ENCODE measurements at places on chromosomes 3 and 15.

- DNase-seq, result no peak
Observed at GRCh38 chr15:51846066-51846462, 16.6 kb downstream of the TMOD3 start.

DNA sequence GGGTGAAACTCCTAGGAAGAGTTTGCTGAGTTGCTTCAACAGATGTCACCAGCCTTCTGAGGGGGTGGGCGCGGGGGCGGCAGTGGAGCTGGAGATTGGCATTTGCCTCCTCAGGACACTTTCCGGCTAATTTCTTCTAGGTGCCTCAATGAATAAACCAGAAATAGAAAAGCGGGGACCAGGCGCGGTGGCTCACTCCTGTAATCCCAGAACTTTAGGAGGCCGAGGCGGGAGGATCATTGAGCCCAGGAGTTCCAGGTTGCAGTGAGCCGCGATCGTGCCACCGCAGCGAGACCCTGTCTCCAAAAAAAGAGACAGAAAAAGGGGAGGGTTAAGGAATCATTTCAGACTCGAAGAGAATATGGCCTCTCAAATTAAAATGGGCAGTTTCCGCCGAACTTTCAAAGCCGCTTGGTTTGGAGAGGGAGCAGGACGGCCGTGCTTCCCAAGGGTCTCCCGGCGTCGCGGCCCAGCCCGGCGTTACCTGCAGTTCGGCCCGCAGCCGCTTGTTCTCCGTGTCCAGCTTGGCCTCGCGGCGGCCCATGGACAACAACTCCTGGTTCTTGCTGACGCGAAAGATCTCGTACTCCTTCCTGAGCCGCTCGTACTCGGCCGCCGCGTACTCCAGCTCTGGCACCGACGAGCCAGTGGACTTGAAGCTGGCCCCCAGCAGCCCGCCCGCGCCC is 587 bp downstream of the NPHP3 start:
- no peak for DNase-seq

- DNase-seq, result no peak
Observed at GRCh38 chr3:85303156-85303555, 344.4 kb downstream of the CADM2 start.

GRCh38 chr15:67834581-67835296 is 5.1 kb downstream of the RNU6-1 start:
- DNase-seq, result no peak

DNA sequence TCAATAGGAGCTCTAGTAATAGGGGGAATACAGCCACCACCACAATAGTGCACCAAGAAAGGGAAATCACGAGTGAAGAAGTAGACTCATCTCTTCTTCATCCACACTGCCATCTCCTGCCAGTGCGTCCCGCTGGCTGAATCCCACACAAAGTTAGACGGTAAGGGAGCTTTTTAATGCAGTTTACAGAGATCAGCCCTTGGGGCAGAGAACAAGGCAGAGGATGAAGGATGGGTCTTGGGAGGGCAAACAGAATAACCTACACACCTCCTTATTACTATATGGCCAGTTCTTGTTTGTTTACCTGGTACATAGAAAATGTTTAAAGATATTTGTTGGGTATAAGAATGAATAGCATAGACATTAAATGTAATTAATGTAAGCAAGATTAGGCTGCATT is 11.0 kb upstream of the DPH6 start:
- DNase-seq, result no peak

- peak; percentile 72 for DNase-seq
Observed at GRCh38 chr15:84142888-84143337, 92.7 kb upstream of the GOLGA6L4 start.

GRCh38 chr3:51937014-51937413 is 4.7 kb downstream of the RRP9 start:
- no peak for DNase-seq

DNA sequence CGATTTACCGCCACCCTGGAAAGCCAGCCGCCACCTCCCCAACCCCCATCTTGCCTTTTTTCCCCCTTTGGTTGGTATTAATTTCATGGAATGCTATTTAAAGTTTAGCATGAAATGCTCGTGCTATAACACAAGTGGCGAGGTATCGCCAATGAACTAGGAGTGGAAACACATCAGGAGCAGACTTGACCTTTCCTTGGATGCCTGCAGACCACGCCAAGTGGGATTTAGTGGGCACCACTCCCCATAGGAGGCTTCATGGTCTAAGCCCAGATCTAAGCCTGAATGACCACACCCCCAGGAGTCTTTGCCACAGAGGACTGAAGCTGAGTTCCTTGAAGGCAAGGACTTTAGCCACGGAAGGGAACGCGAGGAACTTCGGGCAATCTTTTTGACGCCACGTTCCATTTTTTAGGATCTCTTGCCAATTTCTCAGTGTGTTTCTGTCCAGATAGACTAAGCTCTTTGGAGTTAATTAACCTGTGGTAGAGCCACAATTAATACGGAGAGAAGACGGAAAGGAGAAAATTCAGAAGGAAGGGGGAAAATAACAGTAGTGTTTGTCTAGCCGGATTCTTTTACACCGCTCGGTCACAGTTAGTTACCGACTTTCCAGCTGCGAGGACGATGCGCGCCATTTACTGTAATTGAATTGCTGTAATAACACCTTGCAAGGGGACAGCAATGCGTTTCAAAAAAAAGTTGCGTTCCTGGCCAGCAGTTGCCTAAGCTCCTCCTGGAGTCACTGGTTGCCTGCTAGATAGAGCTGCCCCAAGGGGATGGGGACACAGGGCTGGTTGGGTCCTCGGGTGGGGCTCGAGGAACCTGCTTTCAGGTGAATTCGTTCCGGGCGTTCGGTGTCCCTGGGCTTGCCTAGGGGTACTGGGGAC is 37.1 kb downstream of the NR2F2 start:
- DNase-seq, result no peak

DNA sequence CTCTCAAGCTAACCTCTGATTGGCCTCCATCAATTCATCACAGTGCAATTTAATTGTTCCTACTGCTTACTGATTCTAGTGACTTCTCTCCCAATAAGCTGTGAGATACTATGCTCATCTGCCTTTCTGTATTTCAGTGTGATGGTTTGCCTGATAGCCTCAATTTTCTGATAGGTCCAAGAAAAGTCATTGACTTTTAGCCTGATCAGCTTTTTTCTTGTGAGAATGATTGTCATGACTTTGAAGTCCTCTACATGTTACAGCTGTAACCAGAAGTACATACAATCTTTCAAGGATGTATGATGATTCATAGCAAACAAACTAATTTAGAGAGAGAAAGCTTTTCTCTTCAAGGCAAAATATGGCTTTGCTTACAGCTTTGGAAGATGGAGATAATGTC is 463.8 kb upstream of the CNTN3 start:
- DNase-seq, result no peak

- DNase-seq, result no peak
Observed at GRCh38 chr3:30448450-30449289, 157.7 kb upstream of the TGFBR2 start.

GRCh38 chr3:113629584-113630421 is 66.6 kb downstream of the USF3 start:
- no peak for DNase-seq

DNA sequence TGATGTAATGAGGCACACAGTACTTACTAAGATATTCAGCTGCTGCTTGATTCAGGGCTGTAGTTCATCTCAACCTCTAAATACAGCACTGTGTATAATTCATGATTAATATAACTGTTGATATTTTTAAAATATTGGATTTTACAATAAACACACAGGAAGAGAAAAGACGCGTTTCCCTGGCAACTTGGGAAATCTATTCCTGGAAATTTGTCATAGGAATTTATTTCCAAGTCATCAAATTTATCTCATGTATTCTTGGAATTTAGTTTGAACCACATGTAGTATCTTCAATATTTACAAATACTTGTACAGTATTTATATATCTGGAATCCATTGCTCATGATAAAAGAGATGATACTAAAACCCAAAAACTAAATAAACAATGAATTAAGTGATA is 30.6 kb downstream of the EPHA3 start:
- DNase-seq, result no peak

DNA sequence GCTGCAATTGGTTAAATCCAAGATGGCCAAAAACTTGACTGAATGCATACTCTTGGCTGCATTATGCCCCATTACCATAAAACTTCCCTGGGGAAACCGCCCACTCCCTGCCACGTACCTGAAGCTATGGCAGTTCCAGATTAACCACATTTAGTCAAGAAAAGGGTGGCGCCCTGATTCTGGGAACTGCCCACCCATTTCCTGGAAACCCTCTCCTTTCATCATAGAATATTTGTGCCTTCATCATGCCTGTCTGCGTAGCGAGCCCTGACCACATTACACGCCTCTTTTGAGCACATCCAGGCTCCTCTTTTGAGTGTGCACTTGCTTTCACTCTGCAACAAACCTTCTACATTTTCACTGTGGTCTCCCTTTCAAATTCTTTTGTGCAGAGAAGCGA is 5.2 kb downstream of the LINS1 start:
- DNase-seq, result peak; percentile 76

DNA sequence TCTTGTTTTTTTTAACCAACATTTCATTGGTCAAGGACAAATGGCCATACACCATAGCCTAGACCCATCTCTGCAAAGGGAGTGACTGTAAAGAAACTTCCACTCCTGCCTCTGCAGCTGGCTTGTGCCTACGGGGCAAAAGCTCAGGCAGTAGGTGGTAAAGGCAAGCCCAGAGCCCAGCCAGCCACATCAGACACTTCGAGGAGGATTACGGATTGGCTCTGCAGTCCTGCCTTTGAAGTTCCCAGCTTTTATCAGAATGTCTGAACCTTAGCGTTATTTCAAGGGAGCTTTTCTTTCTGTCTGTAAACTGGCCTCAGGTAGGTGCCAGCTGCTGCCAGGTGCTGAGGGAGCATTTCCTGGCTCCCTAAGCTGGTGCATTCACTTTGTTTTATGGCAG is 15.6 kb downstream of the ZNF710 start:
- no peak for DNase-seq

- no peak for DNase-seq
Observed at GRCh38 chr3:10357095-10357494, 36.2 kb upstream of the SEC13 start.

- DNase-seq, result no peak
Observed at GRCh38 chr15:71530116-71530515, 280.2 kb upstream of the NR2E3 start.

DNA sequence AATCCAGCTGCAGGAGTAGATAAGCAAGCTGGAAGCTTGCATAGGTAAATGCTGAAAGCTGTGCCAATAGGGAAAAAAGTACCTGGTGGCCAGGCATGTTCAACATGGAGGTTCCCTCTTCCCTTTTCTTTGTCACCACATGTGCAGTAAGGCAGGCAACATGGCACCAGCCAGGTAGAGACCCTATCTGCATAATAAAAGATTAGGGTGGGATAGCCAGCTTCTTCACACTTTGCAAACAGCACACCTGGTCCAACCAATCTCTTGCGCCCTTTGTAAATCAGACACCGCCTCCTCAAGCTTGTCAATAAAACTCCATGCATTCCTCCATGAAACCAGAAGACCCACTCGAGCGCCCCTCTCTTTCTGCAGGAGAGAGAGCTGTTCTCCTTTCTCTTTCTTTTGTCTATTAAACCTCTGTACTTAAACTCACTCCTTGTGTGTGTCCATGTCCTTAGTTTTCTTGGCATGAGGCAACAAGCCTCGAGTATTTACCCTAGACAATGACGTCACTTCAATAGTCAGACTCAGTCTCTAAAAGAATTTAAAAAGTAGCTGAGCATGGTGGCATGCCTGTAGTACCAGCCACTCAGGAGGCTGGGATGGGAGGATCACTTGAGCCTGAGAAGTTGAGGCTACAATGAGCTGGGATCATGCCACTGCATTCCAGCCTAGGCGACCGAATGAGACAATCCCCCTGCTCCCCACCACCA is 256.3 kb downstream of the SCAPER start:
- DNase-seq, result no peak

GRCh38 chr3:168847291-168847883 is 751.7 kb upstream of the GOLIM4 start:
- DNase-seq, result no peak

- no peak for DNase-seq
Observed at GRCh38 chr3:111585217-111585616, 9.9 kb downstream of the ZBED2 start.

GRCh38 chr3:155859859-155860258 is 5.6 kb upstream of the SLC33A1 start:
- DNase-seq, result no peak

DNA sequence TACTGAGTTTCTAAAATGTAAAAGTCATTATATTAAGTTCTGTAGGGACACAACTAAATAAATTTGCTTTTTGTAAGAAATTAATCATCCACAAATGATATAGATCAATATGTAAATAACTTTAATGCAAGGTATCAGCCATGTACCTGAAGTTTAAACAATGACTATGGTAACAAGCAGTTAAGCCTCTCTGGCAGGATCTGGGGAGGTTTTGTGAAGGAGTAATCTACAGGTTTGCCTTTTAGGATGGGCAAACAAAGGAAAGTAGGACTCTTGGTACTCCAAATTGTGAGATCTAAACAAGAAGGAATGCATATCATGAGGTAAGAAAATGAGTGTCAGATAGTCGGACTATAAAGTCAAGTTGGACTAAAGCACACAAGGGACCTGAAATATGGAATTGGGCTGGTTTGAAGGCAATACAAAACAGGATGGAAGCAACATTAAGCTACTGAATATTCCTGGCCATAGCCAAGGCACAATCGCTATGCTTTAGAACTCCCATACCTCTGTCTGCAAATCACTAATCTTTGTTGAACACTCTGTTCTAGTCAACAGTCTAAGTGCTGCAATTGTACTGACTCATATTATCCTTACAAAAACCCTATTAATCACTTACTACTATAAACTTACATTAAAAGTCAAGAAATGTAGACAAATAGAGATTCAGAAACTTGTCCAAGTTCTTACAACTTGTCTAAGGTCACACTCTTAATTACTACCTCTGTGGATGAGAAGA is 412.8 kb downstream of the DIPK2A start:
- no peak for DNase-seq

- DNase-seq, result no peak
Observed at GRCh38 chr3:11619461-11619860, 24.3 kb downstream of the VGLL4 start.

- no peak for DNase-seq
Observed at GRCh38 chr15:48540756-48541155, 104.8 kb downstream of the FBN1 start.

GRCh38 chr3:187994221-187995042 is 159.5 kb upstream of the LPP start:
- DNase-seq, result no peak

- DNase-seq, result no peak
Observed at GRCh38 chr3:105960381-105960780, 91.6 kb upstream of the CBLB start.

GRCh38 chr3:71893122-71893521 is 108.2 kb upstream of the PROK2 start:
- DNase-seq, result no peak

DNA sequence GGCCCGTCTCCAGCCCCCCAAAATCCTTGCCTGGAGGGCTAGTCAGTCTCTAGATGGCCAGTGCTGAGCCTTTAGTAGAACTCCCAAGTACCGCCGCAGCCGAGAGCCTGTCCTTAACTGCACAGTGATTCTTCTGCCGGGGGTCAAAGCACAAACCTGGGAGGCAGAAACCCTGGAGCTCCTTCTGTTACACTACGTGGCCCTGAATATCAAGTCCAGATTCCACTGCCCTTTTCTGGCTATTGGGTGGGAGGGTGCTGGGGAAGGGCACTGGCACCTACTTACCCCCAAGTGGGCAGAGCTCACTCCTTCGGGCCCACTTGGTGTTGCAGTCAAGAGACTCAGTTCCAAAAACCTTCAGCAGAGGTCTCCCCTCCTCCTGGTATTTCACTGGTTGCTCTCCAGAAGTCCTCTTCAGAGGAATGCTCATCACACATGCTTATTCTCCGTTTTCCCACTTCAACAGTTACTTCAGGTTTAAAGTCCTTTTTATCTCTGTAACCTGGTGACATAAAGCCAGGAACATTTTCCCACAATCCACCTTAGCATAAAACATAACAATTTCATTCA is 10.8 kb downstream of the PDHB start:
- DNase-seq, result no peak

GRCh38 chr15:57609805-57610529 is 18.3 kb downstream of the MYZAP start:
- no peak for DNase-seq
